ENCODE measurements at places on chromosomes 11 and 22.

DNA sequence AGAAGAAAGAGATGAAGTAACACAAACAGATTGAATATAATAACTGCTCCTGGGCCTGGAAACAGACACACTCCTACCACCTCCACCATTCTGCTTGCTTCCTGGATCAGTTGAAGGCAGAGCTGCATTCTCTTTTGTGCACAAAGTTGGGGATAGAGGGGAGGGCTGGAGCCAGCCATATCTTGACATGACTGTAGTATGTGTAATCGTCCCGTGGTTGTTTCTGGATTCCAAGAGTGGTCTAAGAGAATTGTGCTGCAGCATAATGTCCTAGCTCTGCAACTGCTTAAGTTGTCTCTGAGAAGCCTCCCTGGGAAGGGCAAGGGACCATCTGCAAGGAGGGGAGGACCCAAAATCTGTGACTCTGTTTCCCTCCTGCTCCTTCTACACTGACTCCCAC, 3.2 kb downstream of the CRY2 start:
- no peak for DNase-seq

DNA sequence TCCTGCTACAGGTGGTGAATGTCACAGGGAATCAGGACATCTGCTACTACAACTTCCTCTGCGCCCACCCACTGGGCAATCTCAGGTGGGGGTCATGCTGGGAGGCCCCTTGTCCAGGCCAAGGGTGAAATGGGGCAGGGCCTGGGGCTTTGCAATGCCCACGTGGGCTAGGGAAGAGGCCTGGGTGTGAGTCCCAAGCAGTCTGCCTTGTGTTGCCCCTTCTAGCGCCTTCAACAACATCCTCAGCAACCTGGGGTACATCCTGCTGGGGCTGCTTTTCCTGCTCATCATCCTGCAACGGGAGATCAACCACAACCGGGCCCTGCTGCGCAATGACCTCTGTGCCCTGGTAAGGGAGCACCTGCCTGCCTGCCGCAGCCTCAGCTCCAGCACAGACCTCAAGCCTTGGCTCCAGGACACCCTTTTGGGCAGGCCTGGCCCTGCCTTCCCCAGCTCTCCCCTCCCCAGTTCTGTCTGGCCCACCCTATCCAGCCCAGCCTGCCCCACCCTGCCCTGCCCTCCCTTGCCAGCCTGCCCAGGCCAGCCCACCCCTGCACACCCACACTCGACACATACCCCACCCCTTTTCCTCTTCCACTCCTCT, 9.1 kb upstream of the TAGLN start:
- DNase-seq: no peak

DNA sequence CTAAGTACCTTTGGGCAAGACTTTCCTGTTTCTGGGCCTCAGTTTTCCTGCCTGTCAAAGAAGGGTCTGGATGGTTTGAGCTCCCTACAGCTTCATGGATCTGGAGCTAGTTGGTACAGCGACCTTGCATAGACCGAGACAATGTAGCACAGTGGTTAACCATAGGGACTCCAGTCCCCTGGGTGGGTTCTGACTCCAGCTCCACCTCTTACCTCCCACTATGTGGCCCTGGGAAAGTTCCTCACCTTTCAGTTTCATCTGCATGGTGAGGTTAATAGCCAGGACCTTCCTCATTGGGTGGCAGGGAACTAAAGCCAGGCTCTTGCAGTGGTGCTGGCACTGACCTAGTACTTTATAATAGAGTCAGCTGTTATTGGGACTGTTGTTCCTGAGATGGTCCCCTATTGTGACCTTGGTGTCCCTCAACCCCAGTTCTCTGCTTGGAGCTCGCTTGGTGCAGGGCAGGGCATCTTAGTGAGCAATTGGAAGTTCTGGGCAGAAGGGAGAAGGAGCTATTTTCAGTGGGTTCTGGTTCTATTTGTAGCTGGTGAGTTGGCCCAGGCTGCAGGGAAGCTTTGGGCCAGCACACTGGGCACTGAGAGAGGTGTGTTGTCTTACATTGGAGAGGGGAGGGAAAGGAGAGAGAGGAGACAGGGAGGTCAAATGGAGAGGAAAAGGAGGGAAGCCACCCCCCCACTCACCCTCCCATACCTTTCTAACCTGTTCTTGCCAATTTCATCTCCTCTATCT, 10.7 kb upstream of the MTMR3 start:
- DNase-seq: no peak

GRCh38 chr11:837990-838307, 4.4 kb downstream of the POLR2L start:
- DNase-seq: no peak

GRCh38 chr11:134030853-134031252, 38.0 kb upstream of the JAM3 start:
- no peak for DNase-seq

- no peak for DNase-seq
Observed at GRCh38 chr11:32225571-32226285, 134.9 kb downstream of the RCN1 start.

DNA sequence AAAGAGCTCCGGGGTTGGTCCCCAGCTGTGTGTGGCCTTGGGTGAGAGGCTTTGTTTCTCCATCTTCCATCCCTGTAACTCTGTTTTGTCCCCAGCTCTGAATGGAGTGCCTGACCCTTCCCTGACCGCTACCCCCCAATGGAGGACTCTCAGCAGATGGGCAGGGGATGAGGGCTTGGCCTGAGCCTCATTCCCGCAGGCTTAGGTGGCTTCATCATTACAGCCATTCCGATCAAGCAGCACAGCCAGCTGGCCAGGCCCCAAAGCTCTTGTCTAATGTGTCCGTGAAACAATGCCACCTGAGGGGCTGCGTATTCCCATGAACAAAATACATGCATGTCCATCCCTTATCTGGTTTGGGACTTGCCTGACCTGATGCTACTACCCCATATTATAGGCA, 3.9 kb upstream of the CDC42EP2 start:
- DNase-seq: no peak

DNA sequence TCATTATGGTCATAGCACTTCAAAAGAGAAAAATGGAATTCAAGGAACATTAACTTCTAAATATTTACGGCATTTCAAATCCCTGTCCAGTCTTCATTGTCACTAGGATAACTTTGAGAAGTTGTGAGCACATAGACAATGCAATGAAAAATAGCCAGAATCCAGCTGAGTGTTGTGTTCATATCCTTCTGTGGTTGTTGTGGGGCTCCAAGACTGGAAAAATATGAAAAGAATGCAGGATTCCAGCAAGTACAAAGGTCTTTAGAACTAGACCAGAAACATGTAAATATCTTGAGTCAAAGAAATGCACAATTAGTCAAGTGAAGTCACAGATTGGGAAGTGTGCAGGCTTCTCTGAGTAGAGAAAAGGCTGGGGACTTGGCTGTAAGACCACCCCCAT, 68.7 kb downstream of the WT1 start:
- no peak for DNase-seq

DNA sequence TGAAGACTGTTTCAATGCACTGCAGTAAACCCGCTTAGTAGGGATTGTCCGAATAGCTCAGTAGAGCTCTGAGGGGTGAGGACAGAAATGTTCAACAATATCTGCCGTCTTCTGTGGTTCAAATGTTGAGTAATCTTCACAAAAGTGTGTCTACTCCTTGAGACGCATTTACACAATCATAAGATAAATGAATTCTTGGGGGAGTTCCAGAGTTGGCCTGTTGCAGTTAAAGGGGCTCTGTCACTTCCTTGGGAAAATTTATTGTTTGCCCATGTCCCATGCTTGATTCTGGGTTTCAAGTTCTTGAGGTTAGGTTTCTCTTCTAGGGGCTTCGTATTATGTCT, 614 bp downstream of the ANO3 start:
- no peak for DNase-seq

DNA sequence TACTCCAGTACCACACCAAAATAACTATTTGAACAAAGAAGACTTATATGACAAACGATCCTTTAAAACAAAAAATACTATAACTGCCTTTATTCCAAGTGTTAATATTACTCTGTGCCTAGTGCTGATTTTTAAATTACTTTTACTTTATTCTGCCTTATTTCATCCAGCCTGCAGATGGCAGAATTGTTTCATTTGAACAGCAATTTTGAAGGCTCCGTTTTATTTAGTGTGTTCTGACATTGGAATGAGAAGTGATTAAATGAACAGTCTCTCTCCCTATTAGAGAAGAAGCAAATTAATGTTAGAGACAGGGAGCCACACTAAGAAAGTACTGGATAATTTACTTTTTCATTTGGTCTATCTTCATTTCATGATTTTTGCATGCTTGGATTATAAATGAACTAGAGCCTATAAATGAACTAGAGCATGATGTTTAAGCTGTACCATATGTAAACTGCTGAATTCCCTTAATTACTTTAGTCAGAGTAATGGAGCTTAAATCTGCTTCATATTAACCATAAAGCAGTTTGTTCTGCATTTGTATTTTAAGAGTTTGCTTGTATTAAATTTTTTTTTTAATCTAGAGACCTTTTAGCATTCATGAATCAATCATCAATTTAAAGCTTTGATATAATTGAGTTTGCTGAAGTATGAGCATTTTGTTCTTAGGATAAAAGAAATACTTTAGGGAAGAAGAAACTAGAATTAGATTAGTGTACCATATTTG, 9.8 kb downstream of the PDHX start:
- DNase-seq: no peak

GRCh38 chr22:26887456-26887855, 230.1 kb downstream of the MIAT start:
- no peak for DNase-seq

- DNase-seq: no peak
Observed at GRCh38 chr11:76209375-76209972, 3.2 kb upstream of the WNT11 start.

GRCh38 chr11:11215944-11216343, 137.1 kb downstream of the CSNK2A3 start:
- no peak for DNase-seq

- DNase-seq: no peak
Observed at GRCh38 chr11:112315057-112315720, 54.5 kb upstream of the PLET1 start.

DNA sequence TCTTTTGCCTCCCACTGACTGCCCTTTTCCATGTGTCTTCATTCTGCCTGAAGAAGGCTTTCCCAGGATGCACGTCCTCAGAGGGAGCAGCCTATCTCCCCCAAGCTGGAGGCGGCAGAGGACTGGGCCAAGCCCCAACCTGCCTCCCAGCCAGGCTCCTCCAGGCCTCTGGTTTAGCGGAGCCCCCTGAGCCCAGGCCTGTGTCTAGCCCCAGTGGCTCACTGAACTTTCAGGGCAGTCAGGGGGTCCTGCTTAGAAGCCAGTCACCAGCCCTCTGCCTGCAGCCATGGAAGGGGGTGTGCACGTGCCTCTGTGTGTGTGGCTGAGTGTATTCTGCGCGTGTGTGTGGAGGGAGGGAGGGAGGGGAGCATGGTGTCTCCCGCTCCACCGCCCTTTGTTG, 10.4 kb upstream of the GRK2 start:
- DNase-seq: no peak

DNA sequence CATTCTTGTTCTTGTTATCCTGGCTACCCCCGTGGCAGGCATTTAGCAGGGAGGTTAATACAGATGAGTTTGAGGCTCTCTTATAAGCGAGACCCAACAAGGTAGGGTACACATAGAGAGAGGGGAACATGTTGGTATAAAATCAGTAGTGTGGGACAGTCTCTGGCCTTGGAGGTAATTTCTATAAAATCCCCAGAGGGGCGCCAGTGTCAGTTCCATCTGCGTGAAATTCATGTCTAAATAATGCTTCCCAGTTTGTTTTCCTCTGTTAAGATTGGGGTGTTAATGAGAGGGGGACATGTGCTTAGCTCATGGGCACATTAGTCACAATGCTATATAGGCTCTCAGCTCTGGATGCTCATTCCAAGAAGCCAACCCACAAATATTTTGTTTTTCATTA, 150.7 kb downstream of the MYO18B start:
- DNase-seq: no peak

GRCh38 chr11:77055913-77056312, 10.9 kb upstream of the CAPN5 start:
- DNase-seq: no peak

- DNase-seq: no peak
Observed at GRCh38 chr11:20559523-20560300, 39.7 kb upstream of the SLC6A5 start.

DNA sequence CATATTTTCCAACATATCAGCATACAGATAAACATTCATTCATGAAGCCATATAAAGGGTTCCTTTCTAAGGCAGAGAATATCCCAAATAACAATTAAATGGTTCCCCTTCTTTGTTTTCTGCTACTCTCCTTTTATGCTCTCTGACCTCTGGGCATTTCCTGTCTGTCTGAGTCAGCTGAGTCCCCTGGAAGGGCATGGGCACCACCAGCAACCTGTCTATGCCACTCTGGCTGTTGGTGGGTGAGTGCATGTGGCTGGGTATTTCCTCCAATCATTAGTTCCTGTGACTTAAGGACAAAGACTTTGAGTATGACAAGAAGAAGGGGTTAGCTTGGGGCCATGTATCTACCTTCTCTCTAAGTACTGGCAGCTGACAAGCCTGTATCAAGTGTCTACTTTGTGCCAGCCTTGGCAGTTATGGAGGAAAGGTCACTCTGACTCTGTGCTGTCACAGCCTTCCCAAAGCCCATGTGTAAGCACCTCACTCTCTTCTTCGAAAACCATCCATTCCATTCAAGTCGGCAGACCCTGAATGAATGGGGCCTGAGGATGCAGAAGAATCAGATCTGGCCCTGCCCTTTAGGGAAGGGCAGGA, 86.3 kb upstream of the PHOX2A start:
- DNase-seq: no peak

GRCh38 chr22:48826546-48826945, 1001.1 kb downstream of the BRD1 start:
- DNase-seq: no peak

GRCh38 chr11:117071344-117071787, 26.9 kb downstream of the SIK3 start:
- DNase-seq: no peak

GRCh38 chr11:106479646-106480045, 402.2 kb downstream of the AASDHPPT start:
- DNase-seq: no peak

DNA sequence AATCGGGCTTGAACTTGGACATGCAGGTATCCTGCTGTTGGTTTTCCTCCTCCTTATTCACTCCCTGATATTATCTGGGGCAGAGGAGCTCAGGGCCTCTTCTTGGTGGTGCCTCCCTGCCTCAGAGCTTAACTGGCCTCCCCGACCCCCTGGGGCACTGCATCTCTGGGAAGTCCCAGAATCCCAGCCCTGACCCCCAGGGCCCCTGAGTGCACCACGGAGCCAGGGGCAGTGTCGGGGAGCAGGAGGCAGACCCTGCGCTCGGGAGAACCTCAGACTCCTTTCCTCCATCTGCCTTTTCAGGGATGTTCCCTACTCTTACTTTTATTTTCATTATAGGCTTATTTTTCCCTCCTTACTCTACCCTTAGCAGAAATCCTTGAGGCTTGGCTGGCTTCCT, 537.0 kb downstream of the BRD1 start:
- no peak for DNase-seq

DNA sequence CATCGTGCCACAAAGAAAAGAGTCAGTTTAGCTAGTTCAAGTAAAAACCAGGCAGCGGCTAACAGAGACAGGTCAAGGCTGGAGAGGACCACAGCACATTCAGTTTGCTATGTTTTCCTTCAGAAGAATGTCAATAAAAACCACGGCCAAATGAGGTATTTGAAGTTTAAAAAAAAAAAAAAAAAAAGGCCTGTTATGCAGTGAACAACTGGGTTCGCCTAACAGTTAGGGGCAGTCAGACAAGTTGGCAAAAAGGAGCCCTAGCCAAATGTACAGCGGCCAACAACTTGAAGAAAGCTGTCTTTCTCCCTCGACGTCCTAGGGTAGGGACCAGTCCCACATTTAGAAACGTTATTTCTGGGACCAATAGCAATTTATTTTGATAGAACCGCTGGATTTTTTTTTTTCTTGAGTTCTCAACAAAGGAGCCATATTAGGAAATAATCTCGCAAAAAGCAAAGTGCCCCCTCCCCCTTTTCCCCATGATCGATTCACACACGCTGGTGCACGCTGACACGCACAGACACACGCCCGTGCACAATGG, 237.8 kb downstream of the TTC28 start:
- DNase-seq: no peak

Measured in NCI-H2107 (cell line).